ENCODE measurements at places on chromosomes 4 and X. TPM values are rescaled to one million over a fixed set of nuclear protein-coding genes. Genes with fewer than 3 reads are reported as not detected.

CNGA1 gene
- total RNA-seq, result 1.0 TPM

GLOD5 gene
- total RNA-seq, result not detected

RPS6KA6 gene
- 10.5 TPM for total RNA-seq

RPL39 gene
- 2,033 TPM for total RNA-seq

SSX3 gene
- total RNA-seq, result not detected

AMOT gene
- total RNA-seq, result 19.9 TPM

CEP44 gene
- 15.3 TPM for total RNA-seq

Data from H9 (cell line).